ENCODE measurements at places on chromosomes 5 and 9.

DNA sequence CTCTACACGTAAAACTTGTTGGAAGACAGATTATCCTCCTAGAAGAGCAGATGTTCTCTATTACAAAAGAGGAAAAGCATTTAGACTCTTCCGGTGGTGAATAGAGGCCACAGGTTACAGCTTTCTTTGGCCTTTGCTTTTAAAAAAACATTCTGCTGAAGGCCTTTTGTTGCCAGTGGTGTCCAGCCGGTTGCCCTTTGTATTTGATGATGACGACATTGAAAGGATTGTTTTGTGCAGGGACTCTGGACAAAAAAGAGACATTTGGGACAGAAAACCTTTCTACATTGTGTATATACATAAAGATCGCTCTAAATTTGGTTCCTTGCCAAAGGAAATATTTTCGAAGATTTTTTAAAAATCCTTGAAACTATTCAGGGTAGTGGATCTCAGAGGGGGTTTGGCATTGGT is 180.3 kb downstream of the C9orf152 start:
- DNase-seq: peak; percentile 67

DNA sequence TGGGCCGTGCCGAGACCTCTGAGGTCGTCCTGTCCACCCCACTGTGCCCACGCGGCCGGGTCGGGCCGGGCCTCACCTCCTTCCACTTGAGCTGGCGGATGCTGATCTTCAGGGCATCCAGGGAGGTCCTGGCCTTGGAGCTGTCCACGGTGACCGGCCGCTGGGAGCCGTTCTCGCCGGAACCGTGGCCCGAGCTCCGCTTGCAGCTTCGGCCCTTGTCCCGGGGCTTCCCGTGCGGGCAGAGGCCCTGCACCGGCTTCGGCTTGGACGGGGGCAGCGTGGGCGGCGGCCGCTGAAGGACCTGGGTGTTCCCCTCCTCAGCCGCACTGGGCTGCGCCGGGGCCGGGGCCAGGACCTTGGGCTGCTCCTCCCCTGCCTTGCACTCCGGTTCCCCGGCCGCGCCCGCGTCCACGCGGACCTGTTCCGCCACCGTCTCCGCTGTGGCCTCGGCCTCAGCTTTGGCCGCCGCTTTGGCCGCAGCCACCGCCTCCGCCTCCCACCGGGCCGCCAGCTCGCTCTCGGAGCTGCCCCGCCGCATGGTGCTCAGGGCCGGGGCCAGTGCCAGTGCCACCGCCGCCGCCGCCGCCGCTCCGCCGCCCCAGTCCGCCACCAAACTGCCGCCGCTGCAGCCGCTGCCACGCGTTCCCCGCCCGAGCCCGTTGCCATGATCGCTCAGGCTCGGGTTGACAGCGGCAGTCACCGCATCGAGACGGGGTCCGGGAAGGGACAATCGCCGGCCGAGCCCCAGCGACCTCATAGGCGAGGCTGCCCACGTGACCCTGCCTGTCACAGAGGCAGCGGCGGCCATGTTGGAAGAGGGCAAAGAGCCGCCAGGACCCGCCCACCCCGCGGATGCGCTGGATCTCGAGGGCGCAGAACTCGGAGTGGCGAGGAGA is at the start of gene TTLL11:
Gene TTLL11, minus strand, starts transcription at position 698 of the 896 bp plus-strand sequence. Its CDS starts 160 bp downstream, at position 538.
- DNase-seq: peak; percentile 95

DNA sequence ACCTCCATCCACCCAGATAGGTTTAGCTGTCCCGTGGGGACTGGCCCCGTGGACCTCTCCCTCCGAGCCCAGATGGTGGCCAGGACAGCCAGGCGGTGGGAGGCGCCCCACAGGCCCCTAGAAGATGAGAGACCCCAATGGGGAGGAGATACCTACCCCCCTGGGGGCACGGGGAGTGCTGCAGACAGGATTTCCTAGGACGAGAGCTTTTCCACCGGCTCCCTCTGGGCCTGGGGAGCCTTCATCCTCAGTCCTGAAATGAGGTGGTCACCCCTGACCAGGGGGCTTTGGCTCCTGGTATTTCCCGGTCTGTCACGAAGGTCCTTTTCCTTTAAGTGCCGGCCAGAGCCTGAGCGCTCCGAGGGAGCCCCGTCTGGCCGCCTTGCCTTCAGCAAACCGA is 46.8 kb downstream of the MRPL36 start:
- no peak for DNase-seq

DNA sequence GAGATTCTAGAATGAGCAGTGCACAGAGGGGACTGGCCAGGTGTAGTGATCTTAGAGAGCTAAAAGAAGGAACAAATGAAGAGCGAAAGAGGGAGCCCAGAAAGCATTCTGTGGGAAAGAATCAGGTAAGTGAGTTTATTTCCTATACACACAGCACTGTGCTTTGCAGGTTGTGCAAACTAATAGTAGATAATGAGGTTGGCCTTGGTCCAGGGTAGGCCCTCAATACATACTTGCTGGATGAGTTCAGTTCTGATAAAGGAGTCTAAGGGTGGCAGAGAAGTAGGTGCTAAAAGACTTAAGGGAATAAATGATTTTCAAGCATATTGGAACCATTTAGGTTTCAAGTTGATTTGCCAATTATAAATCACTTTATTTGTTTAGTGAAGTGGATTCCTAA is 122.0 kb downstream of the NPR3 start:
- no peak for DNase-seq

DNA sequence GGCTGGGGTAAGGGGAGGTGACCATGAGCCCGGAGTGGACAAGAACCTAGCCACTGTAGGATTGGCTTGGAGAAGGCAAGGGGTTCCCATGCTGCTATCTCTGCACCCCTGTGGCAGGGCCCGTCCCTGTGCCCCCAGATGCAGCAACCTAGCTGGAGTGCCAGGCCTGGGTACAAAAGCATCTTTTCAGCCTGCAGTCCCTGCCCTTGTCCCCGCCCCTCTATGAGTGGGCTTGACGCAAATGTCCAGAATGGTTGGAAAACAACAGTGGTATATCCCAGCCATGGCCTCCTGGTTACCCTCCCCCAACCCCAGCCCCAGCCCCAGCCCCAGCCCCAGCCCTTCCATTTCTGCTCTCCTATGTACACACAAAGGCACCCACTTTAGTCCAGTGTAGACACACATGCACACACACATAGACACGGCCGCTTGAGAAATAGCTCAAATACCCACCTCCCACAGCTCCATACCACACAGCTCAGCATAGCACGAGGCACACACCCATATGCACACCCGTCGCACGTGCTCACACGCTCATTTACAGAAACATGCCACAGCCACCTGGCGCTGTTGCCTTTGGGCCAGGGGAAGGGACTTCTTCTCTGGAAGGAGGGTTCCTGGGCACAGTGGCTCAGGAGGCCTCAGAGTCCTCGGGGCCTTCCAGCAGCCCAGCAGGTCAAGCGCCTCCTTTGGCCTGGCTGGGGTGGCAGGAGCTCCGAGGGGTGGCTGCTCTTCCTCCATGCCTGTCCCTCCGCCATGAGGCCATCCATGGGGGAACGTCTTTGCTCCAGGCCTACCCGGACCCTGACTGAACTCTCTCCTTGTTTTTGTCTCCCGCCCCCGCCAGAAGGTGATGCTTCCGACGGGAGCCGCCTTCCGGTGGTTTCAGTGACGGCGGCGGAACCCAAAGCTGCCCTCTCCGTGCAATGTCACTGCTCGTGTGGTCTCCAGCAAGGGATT is 34.1 kb downstream of the CXXC5 start:
- no peak for DNase-seq

GRCh38 chr9:137381501-137382443 is 41.2 kb downstream of the EXD3 start:
- no peak for DNase-seq

DNA sequence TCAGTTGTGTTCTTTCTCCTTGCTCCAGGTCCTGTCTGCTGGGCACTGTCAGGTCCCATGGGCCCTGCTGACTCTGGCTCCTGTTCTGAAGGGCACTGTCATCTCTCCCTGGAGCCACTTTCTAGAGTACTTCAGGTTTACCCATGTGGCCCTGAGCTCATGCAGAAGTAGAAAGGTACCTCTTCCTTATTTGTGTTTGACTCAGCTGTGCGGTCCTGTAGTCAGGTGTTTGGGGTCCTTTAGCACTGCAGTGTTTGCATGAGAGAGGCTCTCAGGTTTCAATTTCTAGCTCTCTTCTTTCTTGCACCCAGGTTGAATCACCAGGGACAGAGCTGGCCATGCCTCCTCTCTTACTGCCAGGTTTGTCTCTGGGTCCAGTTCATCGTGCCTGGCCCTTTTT is 71.5 kb downstream of the HSPA4 start:
- DNase-seq: no peak

DNA sequence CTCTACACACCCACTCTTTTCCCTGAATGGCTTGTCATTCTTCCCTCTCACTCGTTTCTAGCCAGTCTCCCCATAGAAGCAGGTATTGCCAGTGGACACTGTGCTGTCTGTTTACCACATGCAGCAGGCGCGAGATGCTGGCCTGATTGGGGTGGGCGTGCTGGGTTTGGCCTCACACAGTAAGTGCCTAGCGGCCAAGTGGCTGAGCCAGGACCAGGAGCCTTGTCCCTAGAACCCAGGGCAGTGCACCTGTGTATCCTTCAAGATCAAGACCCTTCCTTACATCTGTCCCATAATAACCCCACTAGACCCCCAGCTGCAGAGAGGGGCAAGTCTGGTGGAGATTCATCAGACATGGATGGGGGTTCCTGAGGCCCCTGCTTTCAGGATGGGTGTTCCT is 112.8 kb upstream of the IRX4 start:
- no peak for DNase-seq
